ENCODE measurements at places on chromosomes 7 and 10.

- peak; percentile 39 for DNase-seq
Measured at GRCh38 chr10:132257271-132257670, 50.5 kb downstream of the STK32C start.

GRCh38 chr10:2900530-2900929, 166.8 kb upstream of the PFKP start:
- DNase-seq: no peak

- DNase-seq: no peak
Measured at GRCh38 chr7:51067258-51067657, 249.4 kb downstream of the COBL start.

- DNase-seq: no peak
Measured at GRCh38 chr7:25908154-25908949, 243.6 kb upstream of the NFE2L3 start.

GRCh38 chr7:150972023-150972468, 6.1 kb downstream of the KCNH2 start:
- no peak for DNase-seq

- no peak for DNase-seq
Measured at GRCh38 chr7:47389171-47389922, 192.6 kb downstream of the TNS3 start.

DNA sequence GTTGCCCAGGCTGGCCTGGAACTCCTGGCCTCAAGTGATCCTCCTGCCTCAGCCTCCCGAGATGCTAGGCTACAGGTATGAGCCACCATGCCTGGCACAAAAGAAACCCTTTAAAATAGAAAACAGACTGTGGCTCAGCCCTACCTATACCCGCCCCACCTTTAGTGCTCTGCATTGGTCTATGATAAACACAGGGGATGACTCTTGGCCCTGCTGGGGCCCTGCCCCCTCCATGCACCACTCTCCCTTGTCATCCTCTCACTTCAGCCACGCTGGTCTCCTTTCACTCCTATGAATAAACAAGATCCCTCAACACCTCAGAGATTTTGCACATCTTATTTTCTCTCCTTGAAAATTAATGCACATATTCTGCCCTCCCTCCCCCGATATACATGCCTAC, 251.4 kb upstream of the KLF14 start:
- DNase-seq: no peak

- no peak for DNase-seq
Measured at GRCh38 chr10:810351-810846, 120.9 kb upstream of the DIP2C start.

- no peak for DNase-seq
Measured at GRCh38 chr10:124704428-124705380, 39.5 kb downstream of the FAM53B start.

DNA sequence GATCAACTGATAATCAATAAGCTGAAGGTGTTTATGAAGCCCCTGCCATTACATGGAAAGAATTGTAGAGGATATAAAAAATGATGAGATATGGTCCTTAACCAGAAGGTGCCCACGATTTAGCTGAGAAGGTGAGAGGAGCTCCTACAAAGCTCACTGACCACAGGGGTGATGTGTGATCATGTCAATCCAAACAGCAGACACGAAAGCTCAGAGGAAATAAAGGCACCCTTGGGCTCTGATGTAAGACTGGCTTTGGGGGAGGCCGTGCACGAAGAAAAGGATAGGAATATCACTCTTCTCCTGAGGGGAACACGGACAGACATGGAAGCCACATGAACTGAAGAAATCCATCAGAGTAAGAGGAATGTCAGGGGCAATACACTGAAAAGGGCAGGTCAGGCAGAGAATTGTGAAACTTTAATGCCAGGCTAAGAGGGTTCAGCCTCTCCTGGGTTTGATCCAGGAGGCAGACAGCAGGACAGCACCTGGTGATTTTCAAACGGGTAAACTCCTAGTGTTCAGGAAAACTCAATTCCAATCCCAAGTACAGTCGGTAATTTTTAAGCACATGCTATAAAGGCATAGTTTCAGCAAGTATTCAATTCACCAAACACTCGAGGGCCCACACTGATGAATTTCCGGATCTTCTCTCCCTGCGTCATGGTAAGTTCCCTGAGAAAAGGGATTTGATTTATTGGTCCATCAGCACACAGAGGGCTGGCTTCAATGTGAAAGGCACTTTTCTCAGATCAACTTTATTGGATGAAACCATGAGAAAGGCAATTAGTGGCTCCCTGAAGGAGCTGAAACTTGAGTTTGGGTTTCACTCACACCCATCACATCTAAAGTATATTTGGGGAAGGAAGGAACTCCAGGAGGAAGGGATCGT, 163.8 kb downstream of the PRPF18 start:
- no peak for DNase-seq

DNA sequence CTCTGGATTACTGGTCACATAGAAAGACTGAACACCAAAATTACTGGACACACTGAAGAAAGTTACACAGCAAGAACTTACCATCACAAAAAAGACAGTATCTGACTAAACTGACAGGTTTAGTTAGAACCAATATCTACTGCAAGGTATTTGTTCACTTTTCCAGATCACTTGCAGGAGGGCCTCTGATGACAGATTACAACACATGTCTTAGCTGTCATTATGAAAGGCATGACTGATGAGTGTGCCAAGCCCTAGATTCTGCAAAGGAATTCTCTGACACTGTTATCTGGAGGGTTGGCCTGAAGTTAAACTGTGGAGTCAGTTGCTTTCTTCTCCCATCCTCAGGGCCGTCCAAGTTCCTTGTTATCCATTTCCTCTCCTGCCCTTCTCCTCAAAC, 242.7 kb downstream of the KIF20B start:
- DNase-seq: no peak

DNA sequence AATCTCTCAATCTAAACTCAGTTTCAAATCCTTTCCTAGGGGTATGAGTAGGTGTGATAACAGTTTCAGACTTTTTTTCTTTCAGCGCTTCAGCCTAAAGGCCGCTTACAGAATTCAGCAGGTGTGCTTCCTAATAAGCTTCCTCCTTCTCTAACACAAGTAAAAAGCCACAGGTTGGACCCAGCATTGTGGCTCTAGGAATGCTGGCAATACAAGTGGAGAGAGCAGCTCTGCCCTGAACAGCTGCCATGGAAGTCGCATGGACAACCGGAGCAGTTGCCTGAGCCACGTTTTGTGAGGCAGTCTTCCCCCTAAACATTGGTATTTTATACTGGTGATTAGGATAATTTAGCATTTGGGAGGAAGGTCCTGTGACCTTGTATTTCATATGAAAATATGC, 83.5 kb downstream of the ST7 start:
- DNase-seq: no peak

DNA sequence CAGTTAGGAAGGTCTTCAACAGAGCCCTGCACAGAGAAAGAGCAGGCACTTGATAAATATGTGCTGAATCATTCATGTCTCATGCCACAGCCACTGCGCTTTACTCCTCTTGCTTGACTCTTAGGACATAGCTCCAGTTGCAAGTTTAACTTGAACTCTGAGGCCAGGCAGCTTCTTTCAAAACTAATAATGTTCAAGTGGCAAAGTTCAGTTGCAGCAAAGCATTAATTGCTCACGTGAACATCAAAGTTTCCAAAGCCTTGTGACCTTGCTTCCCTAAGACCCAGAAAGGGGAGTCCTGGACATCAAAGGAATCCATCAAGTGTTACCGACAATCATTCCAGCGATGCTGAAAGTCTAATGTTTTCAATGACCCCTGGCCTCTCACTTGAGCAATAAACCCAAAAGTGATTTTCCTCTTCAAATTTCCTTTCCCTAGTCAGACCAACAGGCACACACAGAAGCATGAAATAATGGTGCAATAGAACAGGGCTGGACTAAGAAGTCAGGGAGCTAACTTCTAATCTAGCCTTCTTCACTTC, 21.8 kb upstream of the TECTB start:
- peak; percentile 70 for DNase-seq

DNA sequence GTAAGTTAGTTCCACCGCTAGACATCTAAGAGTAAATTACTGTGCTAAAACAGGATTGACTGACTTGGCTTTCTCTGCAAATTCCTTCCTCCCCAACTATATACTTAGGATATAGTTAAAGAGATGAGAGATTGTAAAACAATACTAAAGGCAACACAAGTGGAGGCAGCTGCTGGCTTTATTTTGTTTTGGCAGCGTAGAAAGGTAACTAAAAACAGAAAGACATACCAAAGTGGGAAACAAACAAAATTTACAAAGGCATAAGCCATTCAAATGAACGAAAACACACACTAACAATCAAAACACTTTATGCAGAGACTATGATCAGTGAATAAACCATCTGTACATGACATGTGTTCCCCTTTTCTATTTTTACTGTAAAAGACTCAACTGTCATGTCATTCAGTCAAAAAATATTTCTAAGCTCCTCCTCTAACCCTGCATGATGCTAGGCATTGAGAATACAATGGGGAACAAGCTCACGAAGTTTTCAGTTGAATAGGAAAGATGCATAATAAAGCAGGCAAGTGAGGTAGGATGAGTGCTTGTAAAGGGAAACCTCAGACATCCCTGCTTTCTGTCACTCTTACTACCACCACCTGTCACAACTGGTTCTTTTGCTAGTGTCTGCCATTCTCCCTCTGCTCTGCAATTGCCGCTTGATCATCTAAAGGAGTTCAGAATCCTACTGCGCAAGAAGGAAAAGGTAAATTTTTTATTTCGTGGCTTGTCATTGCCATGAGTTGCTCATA, 64.2 kb upstream of the COL1A2 start:
- no peak for DNase-seq

GRCh38 chr7:47950714-47951113, 2.4 kb upstream of the PKD1L1 start:
- no peak for DNase-seq

GRCh38 chr10:47161465-47161864, 138.5 kb upstream of the GDF10 start:
- no peak for DNase-seq

DNA sequence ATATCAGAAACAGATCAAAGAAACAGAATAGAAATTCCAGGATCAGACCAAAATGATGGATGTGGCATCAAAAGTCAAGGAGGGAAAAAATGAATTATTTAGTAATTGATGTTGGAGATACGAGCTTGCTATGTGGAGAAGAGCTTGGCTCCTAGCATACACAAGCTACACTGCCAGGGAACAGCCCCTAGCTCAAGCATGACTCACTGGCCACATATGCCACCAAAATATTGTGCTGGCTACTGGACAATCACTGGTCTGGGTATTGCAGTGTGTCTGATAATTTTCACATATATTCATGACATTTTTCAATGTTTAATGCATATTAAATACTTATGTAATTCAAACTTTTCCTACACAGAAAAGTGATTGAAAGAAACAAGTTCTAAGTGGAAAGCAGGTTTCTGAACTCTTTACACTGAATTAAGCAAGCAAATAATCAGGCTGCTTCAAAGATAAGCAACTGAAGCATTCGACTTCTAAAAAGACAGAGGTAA, 59.3 kb downstream of the OAT start:
- DNase-seq: no peak

- no peak for DNase-seq
Measured at GRCh38 chr10:30058570-30059132, 735 bp downstream of the JCAD start.

DNA sequence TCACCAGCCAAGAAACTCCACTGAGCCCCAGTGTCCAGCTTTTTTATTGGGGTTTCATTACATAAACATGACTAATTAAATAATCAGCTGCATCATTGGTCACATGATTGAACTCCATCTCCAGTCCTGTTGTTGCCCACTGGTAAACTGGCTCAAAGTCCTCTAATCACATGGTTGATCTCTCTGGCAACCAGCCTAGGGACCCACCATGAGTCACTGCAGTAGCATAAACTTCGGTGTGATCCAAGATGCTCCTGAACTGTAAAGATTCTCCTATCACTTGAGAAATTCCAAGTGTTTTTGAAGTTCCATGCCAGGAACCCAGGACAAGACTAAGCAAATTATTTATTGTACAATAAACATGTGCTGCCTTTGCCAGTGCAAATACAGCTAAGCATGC, 130.4 kb upstream of the AUTS2 start:
- no peak for DNase-seq

DNA sequence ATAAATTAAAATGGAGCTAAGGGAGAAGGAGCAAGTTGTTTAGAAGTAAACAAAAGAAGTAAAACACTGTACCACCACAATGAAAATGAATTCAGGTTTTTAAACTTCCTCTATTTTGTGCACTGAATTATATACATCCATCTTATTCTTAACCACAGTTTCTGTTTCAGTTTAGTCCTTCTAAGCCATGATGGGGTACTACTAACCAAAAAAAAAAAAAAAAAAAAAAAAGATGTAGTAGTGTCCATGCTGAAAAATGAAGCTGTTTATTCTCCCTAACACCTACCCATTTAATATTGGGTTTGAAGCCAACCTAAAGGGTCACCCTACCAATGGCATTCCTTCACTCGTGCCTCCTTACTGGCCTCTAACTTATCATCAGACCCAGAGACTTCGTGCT, 3.4 kb upstream of the BMPR1A start:
- no peak for DNase-seq

GRCh38 chr7:149409895-149410294, 51.0 kb downstream of the ZNF777 start:
- no peak for DNase-seq

GRCh38 chr10:37812290-37812689, 45.1 kb downstream of the ZNF248 start:
- no peak for DNase-seq

DNA sequence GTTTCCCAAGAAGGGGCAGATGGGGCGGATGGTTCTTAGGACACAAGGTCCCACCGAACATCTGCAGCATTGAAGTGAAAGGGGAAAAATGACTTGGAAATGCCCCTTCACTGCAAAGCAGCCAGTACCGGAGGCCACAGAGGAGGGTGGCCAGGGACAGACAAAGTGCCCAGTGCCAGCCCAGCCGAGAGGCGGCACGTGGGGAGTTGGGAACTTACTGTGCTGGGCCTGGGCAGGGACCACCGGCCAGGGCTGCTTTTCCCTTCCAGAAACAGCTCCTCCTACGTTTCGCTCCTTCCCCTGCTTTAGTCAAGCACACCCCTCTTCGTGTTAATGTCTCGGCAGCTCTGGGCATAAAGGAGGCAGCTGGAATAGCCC, 129.2 kb downstream of the TNS3 start:
- DNase-seq: no peak

All from iris pigment epithelial cell (primary cell).